Caco-2 (cell line): ENCODE measurements at places on chromosomes 1 and 21. TPM values are rescaled to one million over a fixed set of nuclear protein-coding genes. Genes with fewer than 3 reads are reported as not detected.

DNA sequence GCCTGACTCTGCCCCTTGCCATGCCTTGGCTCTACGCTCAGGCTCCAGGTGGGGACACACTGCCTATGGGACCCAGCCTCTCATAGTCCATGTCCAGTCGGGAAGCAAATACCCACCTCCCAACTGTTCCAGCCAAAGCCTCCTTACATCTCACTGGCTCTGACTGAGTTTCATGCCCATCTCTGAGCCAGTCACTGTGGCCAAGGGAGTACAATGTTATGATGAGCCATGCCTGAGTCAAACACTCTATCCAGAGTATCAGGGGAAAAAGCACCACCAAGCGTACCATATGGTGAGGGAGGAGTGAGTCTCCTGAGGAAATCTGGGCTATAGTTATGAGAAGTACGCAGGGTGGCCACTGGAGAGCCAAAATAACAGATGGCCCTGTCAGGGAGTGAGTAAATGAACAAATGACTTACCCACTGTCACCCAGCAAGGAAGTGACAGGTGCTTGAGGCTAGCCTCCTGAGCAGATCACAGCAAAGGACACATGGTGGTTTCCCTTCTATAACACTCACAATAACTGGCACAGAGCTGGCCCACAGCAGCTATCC, 236.6 kb upstream of the GJB5 start:
- no peak for DNase-seq
- H3K4me3 ChIP-seq: no peak overlapping the region
- no peak overlapping the region for H3K27ac ChIP-seq
- no peaks in the 10 kb centered on the region for H3K27me3 ChIP-seq

- no peak for DNase-seq
- H3K27me3 ChIP-seq: no peaks in the 10 kb centered on the region
- no peaks in the 10 kb centered on the region for H3K36me3 ChIP-seq
- H3K4me3 ChIP-seq: no peak overlapping the region
- H3K27ac ChIP-seq: no peak overlapping the region
- H3K4me1 ChIP-seq: no peaks in the 10 kb centered on the region
Measured at GRCh38 chr1:201450721-201451291, 18.2 kb downstream of the PHLDA3 start.

DNA sequence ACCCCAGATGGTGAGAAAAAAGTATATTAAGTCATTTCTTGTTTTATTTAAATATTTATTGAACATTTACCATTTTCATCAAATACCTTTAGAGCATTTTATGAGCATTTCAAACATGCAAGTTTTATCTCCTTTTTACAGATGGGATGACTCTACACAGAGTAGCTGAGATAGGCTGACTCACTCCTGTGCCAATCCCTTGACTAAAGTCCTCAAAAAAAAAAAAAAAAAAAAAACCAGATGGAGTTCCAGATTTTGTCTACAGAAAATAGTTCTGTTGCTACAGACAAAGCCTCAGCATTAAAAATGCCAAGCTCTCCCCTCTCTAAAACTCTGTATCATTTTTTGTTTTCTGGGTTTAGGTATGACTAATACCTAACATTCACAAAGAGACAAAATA, 303.0 kb upstream of the PLD5 start:
- no peak overlapping the region for H3K27ac ChIP-seq
- DNase-seq: no peak
- no peak overlapping the region for H3K4me3 ChIP-seq
- no peaks in the 10 kb centered on the region for H3K36me3 ChIP-seq
- peaks cover 47% of the 10 kb centered on the region for H3K4me1 ChIP-seq

The PERM1 gene
- total RNA-seq: 0.18 and 0.65 TPM in 2 replicates

- H3K27ac ChIP-seq: no peak overlapping the region
- H3K4me1 ChIP-seq: no peaks in the 10 kb centered on the region
- DNase-seq: no peak
- no peak overlapping the region for H3K4me3 ChIP-seq
Measured at GRCh38 chr1:173628888-173629287, 6.2 kb upstream of the TEX50 start.

GRCh38 chr1:80305466-80305865, 1298.9 kb upstream of the ADGRL4 start:
- no peaks in the 10 kb centered on the region for H3K4me1 ChIP-seq
- H3K4me3 ChIP-seq: no peak overlapping the region
- no peak overlapping the region for H3K27ac ChIP-seq
- H3K36me3 ChIP-seq: no peaks in the 10 kb centered on the region

DNA sequence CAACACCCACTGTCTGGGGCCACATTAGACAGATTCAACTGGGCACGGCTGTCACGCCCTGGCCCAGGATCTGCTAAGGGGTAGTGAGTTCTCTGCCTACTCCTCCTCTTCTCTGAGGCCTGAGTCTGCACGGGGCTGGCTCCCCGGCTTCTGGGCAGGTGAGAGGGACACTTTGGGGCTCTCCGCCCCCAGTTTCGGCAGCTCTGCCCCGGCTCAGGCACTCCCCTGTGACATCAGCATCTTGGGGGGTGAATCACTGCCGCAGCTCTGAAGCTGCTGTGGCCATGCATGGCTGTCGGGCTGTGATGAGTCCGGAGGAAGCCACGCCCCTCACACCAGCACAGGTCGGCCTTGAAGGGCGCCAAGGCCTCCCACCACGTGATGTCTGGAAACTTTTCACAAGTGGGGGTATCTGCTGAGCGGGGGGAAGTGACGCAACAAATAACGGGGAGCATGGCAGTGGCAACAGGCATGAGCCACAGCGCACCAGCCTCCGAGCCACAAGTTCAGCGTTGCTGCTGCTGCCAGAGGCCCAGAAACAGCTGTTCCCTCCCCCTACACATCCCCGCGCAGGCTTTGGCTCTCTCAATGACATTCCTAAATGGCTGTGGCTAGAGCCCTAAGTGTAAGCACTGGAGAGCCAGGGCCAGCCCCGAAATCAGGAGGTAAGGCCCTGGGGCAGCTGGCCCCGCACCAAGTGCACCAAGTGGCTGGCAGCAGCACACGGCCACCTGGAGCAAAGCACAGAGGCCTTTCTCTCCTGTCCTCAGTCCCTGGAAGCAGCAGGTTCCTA, 26.3 kb downstream of the ZBTB17 start:
- H3K27me3 ChIP-seq: no peaks in the 10 kb centered on the region
- H3K4me1 ChIP-seq: peaks cover 10% of the 10 kb centered on the region
- H3K27ac ChIP-seq: no peak overlapping the region
- no peaks in the 10 kb centered on the region for H3K36me3 ChIP-seq

DNA sequence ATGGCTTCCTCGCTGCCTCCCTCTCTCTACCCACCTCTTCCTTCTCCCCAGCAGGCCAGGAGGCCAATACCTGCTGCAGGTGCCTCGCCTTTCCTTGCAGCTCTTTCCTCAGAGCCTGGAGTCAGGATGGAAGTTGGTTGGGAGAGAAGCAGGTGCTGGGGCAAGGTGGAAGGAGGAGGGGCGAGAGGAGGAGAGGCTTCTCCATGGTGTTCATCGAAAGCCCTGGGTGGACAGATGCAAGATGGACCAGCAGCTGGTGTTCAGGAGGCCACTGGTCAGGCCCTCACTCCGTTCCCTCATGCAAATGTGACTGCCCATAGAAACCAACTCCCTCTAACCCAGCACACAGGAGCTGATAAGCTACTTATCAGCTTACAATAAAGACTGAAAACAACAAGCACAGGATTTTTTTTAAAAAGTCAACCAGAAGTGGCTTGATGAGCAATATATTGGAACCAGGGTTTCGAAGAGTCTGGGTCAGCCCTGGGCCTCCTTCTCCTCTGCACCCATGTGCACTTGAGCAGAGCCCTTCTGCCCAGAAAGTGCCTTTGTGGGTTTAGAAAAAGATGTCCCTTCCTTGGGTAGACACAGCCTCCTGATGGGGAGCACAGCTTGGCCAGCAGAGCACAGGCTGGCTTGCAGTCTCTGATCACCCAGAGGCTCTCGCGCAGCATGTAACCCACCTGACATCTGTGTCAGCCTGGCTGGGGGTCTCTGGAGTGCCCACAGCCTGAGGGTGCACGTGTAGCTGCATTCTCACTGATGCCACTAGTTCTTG, 16.6 kb upstream of the GSTM4 start:
- H3K4me1 ChIP-seq: peaks cover 8% of the 10 kb centered on the region
- H3K4me3 ChIP-seq: no peak overlapping the region
- DNase-seq: no peak
- no peaks in the 10 kb centered on the region for H3K36me3 ChIP-seq

DNA sequence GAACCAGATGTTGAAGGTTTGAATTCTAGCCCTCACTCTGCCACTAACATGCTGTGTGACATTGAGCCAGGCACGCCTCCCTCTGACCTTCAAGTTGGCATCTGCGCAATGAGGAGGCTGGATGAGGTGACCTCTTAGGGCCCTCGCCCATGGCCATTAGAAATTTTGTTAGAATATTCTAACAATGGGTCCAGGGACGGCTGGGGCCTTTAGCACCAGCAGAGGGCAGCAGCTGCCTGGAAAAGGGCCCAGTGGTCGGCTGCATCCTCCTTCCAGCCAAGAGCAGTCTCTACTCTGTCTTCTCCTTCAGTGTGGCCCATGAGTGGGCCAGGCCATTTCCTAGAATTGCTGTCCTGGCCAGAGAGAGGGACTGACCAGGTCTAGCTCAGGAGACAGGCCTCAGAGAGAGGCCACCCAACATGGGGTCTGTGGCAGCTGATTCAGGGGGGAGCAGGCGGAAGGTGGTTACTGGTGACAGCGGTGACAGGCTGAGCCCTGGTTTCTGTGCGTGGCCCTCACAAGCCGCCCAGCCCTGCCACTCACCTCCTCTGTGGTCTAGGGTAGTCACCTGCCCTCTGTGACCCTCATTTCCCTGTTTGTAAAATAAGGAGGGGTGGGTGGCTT, 101.3 kb upstream of the ACTL8 start:
- H3K27ac ChIP-seq: no peak overlapping the region
- H3K36me3 ChIP-seq: 0 out of 2 replicates have a peak, but pooled peaks cover 2% of the 10 kb centered on the region
- DNase-seq: no peak

GRCh38 chr1:43844114-43844513, 89.5 kb upstream of the ARTN start:
- no peak overlapping the region for H3K27ac ChIP-seq
- H3K4me3 ChIP-seq: no peak overlapping the region
- no peaks in the 10 kb centered on the region for H3K27me3 ChIP-seq
- no peaks in the 10 kb centered on the region for H3K36me3 ChIP-seq
